Activated naive CD4-positive, alpha-beta T cell (primary cell): ENCODE measurements at places on chromosomes 6 and 20.

DNA sequence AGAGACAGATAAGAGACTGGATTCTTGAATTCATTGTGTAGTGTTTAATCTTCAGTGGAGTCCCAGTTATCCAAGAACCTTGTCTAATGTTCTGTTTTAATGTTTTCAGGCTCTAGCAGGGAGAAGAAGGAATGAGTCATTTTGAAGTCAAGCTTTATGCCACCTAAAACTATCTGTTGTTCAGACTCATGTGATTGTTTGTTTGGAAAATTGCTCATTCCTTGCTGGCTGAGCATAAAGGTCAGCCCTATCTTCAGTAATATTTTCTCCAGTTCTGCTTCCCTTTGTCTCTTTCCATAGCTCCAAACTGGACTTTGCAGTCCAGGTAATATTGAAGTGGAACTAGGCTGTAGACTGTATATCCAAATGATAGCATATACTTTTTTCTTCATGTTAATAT is 34.2 kb downstream of the CLVS2 start:
- no peak for DNase-seq

GRCh38 chr6:157951828-157952227 is 29.8 kb upstream of the SYNJ2 start:
- no peak for DNase-seq

- no peak for DNase-seq
These were observed 661.3 kb downstream of the CD109 start for GRCh38 chr6:74357321-74357720.

DNA sequence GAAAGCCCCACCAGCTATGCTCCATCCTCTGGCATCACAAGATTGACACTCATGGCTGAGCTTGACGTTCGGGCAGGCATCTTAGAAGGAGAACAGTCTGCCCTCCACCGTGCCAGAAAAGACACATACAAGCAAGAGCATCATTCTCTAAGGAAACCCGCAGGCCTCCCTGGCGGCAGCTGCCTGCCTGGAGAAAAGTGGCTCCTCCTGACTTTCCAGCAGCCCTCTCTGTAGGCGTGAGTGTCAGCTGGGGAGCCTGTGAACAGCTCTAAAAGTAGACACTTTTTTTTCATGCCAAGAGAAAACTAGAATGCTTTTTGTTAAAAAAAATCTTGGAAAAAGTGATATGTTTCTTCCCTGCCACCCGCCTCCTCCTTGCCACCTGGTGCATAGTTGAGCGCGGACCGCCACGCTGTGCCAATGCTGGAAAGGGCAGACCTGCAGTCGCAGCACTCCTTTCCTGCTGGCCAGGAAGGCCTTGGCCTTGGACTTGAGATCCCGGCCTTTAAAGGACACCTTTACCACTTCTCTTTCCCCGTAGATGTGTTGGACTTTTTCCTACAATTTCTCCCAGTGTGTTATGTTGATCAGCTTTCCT is 29.7 kb upstream of the INSM1 start:
- DNase-seq, result no peak

GRCh38 chr6:37487591-37488380 is 11.9 kb downstream of the CCDC167 start:
- DNase-seq, result no peak
